Bronchial epithelial cell (primary cell): ENCODE measurements at places on chromosomes 7 and 10. TPM values are rescaled to one million over a fixed set of nuclear protein-coding genes. Genes with fewer than 3 reads are reported as not detected.

The CLCN1 gene
- total RNA-seq: under 0.01 and 0.13 TPM in 2 replicates

The CALML5 gene
- 0.79 and 4.4 TPM in 2 replicates for total RNA-seq

The ACHE gene
- total RNA-seq: 0.13 TPM in 1 of 2 replicates, not detected in the other

The ANKRD61 gene
- total RNA-seq: 0.26 TPM in 1 of 2 replicates, not detected in the other

The AHCYL2 gene
- 5.0 and 7.2 TPM in 2 replicates for total RNA-seq
